ENCODE measurements at places on chromosomes 3 and 15. TPM values are rescaled to one million over a fixed set of nuclear protein-coding genes. Genes with fewer than 3 reads are reported as not detected.

- DNase-seq = no peak
- no peaks in the 10 kb centered on the region for H3K27me3 ChIP-seq
- no peaks in the 10 kb centered on the region for H3K4me1 ChIP-seq
- H3K4me3 ChIP-seq = no peak overlapping the region
Observed at GRCh38 chr3:148367756-148368155, 329.9 kb upstream of the AGTR1 start.

DNA sequence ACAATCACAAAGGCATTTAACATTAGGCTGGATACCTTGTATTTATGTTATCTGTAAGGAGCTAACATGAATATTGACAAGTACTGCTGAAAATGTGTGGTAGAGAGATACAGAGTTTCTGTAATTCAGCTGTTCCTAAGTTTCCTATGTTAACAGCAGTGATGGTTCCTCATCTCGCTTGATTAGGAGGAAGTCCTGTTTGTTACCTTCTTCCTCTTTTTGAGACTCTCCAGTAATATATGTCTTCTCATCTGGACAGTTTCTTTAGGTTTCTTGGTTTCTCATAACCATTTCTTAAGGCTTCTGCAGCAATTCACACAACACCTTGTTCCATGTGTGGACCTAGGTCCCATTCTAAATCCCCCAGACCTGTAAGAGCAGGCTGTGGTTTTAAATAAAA is 11.4 kb upstream of the PEX5L start:
- H3K27ac ChIP-seq = no peak overlapping the region
- DNase-seq = no peak
- H3K4me1 ChIP-seq = no peaks in the 10 kb centered on the region
- no peak overlapping the region for H3K4me3 ChIP-seq
- H3K36me3 ChIP-seq = no peaks in the 10 kb centered on the region

GRCh38 chr15:100172356-100173024 is 169.3 kb downstream of the ADAMTS17 start:
- H3K27me3 ChIP-seq = no peaks in the 10 kb centered on the region
- H3K36me3 ChIP-seq = no peaks in the 10 kb centered on the region
- peaks cover 2% of the 10 kb centered on the region for H3K4me1 ChIP-seq
- no peak for DNase-seq

- no peaks in the 10 kb centered on the region for H3K36me3 ChIP-seq
- no peak overlapping the region for H3K27ac ChIP-seq
- H3K27me3 ChIP-seq = peaks cover 30% of the 10 kb centered on the region
- DNase-seq = no peak
Observed at GRCh38 chr3:160213191-160213590, 12.0 kb upstream of the C3orf80 start.

DNA sequence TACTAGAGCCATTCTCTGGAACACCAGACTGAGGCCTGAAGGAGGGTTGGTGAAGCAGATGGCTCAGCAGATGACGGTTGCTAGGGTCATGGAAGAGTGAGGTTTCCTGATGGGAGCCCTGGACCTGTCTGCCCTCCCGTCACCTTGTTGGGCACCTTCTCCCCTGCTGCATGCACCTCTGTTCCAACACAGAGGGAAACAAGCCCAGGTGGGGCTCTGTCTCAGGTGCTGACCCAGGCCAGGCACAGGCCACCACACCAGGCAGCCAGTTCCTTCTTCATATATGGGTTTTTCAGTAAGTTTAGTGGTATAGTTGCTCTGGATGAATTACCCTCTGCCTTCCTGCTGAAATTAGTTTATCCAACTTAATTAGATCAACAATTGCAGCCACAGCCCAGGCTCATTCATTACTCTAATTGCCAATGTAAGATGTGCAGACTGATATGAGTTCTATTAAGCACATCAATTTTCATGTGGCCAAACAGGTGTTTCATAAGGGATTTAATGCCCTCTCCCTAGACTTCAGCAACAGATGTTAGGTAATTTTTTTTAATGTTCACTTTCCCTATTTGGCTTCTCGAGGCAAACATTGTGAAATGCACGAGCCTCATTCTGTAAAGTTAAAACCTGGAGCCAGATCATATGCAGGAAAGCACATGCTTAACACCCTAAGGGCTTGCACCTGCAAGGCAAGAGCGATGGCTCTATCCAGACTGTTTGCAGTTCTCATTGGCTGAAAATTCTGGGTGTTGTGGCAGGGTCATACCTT is 174.8 kb downstream of the CHDH start:
- no peak for DNase-seq
- peaks cover 29% of the 10 kb centered on the region for H3K27me3 ChIP-seq
- no peak overlapping the region for H3K27ac ChIP-seq
- H3K36me3 ChIP-seq = no peaks in the 10 kb centered on the region
- no peak overlapping the region for H3K4me3 ChIP-seq

The CEP19 gene
- 3.7 TPM for total RNA-seq

The PLAAT1 gene
- not detected for total RNA-seq

Data from activated T-helper 2 cell treated with anti-CD3 and anti-CD28 coated beads, Interferon-gamma antibody, Interleukin-2, Interleukin-4, amounts not matched to agents 10 μg/mL and 5 μg/mL and 100 μg/mL, durations not matched to agents 14 hours and 24 hours and 36 hours (primary cell).